Stimulated activated CD8-positive, alpha-beta memory T cell treated with anti-CD3 and anti-CD28 coated beads, Interleukin-4, amount 100 ng/mL, for 1 hour (primary cell): ENCODE measurements at places on chromosomes 3 and 15.

DNA sequence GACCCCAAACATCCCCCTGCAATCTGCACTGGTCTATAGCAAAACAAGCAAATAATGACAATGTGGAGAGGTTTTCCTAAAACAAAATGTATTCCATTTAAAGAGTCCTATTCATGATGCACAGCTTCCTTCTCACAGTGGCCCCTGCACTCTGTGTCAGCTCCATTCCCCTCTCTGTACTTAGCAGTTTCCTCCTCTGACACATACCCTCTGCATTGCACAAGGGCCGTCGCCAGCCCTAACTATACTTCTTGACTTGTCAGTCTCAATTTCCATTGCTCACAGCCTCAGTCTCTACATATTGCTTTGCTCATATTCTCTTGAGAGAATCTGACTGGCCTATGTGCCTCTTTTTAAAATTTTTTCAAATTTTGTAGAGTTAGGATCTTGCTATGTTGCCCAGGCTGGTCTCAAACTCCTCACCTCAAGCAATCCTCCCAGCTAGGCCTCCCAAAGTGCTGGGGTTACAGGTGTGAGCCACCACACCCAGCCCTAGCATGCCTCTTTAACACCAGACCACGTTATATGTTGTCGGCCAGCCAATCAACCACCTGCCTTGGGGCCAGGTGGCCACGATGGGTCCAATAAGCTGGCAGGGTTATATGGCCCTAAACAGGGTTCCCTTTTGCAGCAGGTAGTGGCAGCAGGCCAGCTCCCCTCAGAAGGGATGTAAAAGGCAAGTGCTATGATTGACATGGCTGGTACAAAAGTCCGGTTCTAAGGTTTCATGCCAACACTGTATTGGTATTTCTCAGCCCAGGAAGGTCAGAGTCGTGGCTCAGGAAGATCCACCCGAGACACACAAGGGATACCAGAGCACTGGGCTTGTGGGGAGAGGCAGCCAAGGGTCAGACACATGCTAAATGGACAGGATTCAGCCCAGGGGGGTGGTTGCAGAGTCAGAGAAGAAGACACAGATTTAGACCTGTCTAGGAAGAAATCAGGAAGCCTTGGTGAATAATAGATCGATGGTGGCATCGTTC is 59.0 kb upstream of the SMAD3 start:
- DNase-seq, result no peak

- no peak for DNase-seq
Measured at GRCh38 chr3:181851063-181851462, 139.3 kb downstream of the SOX2 start.

DNA sequence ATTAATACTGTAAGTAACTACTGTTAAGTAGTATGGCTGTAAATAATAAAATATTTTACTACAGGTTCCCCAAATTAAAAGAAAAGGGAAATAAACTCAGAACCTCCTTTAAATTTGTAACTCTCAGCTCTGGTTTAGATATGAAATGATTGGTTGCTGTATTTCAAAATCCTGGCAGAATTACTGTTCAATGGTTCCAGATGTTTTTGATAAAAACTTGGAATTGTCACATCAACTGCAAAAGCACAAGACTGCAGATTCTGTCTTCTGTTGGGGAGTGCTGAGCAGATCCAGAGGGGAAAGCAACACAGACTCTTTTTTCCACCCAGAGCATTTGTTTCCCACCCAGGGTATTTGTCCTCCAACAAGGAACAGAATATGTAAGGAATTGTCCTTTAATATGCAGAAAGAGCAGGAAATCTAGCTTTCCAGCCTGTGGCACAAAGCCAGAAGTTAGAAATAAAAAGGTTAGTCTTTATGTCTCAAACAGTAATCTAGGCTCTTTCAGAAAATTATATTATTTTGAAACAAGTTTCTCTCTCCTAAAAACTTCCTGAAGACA is 178.1 kb downstream of the KLHL25 start:
- DNase-seq, result no peak

DNA sequence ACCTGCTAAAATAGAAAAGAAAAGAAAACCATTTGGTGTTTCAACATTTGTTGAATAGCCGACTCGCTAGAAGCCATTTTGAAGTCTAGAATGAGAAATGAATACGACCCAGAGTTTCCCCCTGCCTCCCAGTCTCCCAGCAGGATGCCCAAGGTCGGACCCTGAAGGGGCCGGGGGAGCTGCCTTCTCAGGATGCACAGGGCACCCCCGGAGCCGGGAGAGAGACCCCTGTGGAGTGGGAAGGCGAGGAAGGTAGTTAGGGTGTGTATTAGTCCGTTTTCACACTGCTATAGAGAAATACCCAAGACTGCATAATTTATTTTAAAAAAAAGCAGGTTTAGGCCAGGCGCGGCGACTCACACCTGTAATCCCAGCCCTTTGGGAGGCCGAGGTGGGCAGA is 44.7 kb downstream of the NIPA2 start:
- no peak for DNase-seq

- no peak for DNase-seq
Measured at GRCh38 chr15:80999623-81000036, 1.1 kb upstream of the TLNRD1 start.

- DNase-seq, result no peak
Measured at GRCh38 chr15:90259524-90259923, 5.9 kb upstream of the NGRN start.

DNA sequence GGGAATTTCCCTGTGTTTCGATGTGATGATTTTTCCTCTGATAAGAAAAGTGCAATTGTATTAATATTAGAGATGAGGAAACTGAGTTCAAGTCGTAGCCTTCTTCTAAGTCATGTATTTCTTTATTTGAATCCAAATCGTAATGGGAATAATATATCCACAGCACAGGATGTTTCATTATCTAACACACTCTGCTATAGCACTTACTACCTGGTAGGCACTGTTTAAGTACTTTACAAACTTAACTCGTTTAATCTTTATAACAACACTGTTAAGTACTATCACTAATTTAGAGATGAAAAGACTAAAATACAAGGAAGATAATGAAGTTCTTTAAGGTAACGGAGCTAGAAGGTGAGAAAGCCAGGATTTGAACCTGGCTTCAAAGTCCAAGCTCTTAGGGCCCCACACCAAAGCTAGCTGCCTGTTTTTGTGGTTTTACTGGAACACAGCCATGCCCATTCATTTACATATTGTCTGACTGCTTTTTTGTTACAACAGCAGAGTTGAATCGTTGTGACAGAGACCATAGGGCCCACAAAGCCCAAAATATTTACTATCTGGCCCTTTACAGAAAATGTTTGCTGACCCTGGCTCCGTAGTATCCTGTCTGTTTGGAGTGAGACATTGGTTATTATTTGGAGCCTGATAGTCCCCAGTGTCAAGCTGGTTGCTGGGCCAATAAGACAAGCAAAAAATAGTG is 9.6 kb upstream of the ATP13A3 start:
- no peak for DNase-seq

GRCh38 chr15:47717036-47717612 is at the start of gene SEMA6D:
TSS of gene SEMA6D (plus strand) at chr15:47717505. CDS start at chr15:47759799, 42,294 bp downstream.
- no peak for DNase-seq

GRCh38 chr3:121654493-121655385 is 6.0 kb downstream of the HCLS1 start:
- no peak for DNase-seq

DNA sequence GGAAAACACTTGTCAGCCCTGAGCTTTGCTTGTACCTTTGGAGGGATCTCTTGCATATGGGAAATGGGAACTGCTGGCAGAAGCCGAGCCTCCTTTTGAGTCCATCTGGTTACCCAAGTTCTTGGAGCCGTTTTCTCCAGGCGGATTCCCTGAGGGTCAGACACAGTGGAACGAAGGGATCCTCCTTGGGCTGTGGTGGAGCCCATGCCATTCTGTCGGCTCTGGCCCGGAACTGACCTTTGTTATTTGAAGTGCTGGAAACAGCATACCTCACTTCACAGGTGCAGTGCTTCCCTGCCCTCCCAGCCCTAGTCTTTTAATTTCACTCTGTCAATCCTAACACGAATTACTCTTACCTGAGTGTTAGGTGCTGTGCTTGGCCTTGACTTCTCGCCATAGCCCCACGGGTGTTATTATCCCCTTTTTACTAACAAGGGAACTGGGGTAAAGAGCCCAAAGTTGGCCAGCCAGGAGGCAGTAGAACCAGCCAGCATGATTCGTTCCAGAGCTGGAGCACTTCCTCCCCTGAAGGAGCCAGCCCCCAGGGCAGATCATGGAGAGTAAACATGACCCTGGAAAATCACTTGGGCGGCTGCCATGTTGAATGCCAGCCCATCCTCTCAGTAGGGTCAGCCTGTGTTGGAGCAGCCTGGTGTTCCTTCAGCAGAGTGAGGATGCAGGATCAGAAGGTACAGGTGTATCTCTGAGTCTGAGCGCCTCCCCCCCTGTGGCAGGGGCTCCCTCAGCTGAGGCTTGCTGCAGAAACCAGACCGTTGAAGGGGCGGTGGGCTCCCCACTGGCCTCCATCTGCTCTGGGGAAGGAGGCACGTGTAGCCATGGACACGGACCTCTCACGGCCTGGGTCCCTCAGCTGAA is 143.2 kb downstream of the DNAJB8 start:
- no peak for DNase-seq

GRCh38 chr15:55289011-55289745 is 435 bp downstream of the RAB27A start:
- no peak for DNase-seq

GRCh38 chr3:158148218-158148617 is 38.3 kb downstream of the RSRC1 start:
- no peak for DNase-seq

- no peak for DNase-seq
Measured at GRCh38 chr3:2544212-2544611, 445.5 kb downstream of the CNTN4 start.

GRCh38 chr3:116216761-116217160 is 228.5 kb downstream of the LSAMP start:
- no peak for DNase-seq

DNA sequence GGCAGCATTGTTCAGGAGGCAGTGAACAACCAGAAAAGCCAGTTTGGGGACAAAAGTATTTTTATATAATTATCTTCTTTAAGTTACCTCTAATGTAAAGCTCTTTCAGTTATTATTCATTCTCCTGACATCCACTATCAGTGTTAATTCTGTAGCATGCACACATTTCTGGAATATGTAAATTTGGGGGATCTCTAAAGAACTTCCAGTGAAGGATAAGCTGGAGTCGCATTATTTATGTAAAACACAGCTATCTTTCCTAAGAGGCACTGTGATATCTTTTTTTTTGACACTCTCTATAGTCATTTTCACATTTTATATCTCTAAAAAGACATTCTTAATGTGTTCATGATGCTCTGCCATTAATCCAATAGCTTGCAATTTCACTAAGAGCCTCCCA is 26.7 kb downstream of the SATB1 start:
- DNase-seq, result no peak

DNA sequence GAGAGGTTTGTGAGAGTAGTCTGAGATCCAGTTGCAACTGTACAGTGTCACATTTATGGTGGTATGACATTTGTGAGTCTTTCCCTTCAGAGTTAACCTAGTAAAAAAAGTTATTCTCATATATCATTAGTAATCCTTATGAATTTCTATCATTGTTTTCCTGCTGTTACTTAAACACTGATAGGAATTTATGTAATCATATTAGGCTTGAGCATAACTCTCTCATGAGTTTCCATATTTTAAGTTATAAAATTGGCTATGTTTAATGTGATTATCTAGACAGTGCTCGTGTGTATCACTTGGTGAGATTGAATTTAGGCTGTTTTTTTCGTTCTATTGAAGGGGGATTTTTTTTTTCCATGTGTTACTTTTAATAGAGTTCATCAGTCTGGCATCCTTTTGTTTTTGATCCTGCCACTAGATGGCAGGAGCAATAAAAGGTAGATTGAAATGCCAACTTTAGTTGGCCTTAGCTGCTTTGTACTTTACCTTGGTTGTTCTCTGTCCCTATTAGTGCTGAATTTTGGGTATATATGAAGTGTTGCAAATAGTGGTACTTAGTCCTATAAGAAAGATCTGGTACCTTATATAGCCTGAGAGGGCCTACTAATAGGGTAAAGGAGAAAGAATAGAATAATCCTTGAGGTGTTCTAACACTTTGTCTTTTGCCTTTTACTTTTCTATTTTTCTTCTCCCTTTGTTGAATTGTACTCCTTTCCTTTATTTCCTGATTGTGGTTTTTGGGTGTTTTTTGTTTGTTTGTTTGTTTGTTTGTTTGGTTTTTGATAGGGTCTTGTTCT is 17.9 kb downstream of the STT3B start:
- no peak for DNase-seq

DNA sequence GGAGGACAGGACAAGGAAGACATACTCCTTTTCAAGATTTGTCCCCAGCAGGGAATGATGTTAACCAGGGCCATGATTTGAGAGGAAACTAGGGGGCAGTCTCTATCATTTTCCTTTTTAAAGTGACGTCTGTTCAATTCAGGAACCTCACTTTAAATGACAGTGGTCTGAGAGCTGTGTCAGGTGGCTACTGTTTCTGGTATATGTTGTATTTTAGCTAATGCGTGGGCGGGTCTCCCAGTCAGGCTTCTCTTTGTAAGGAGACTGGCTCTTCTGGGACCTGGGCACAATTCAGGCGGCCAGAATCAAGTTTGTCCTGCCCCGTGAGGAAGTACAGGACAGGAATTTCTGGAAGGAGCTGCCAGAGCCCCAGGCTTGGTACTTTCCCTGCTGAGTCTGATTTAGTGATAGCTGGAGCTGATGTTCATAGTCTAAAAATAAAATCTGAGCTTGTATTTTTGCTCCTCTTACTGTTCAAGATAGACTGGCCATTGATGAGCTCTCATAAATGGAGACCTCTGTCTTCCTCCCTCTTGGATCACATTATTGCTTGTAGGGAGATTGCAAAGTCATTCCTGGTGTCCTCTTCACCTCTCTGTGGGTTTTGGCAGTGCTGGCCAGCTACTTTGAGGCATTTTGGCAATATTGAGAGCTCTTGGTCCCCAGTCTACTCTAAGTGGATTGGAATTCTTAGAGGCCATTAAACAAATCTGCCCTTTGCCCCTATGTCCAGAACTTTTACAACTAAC is 25.6 kb downstream of the SQOR start:
- no peak for DNase-seq

DNA sequence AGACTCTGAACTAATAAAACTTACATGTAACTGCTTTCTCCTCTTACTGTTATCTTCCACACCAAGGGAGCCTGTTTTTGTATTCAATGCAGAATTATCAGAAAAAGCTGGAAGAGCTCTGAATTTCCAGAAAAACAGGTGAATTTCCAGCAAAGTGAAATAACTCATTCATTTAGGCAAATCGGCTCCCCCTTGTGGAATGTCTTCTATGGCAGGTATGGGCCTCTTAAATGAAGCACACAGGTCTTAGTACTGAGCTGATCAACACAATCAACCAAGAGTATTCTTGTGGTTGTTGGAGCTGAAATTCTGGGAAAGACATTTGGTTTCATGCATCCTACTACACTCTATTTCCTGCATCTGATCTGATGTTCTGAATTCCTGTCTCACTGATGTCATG is 31.0 kb upstream of the PTPRG start:
- DNase-seq, result no peak
